Neural crest cell (in vitro differentiated cells): ENCODE measurements at places on chromosomes 7 and 10. TPM values are rescaled to one million over a fixed set of nuclear protein-coding genes. Genes with fewer than 3 reads are reported as not detected.

DNA sequence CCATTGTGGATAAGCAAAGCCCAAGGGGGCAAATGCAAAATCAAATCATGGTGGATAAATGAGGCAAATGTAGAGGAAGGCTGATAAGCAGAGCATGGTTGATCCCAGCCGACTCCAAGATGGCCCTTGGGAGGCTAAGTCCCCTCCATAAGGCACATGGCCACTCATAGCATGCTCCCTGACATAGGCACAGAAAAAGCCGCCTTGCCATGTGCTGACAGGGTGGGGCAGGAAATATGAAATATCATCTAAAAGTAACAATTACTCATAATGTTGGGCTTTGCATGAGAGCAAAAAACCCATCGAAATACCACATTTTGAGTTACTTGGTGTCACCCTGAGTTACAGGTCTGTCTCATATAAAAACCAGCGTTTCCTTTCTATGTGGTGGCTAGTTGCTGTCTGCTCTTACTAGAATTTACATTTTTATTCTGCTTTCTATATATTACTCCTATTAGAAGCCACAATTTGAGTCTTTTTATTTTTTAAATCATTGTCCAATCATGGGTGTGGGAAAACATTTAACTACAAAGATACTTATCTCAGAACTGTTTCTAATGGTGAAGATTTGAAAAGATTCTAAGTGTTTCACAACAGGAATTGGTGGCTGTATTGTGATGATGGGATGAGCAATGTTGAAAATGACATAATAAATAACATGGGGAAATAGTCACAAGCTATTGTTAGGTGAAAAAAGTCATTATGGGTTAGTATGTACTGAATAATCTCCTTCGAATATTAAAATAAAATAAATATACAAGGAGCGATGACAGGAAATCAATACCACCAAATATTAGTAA is 102.7 kb downstream of the CUBN start:
- DNase-seq, result no peak

- no peak for DNase-seq
Observed at GRCh38 chr7:114630201-114630990, 215.8 kb downstream of the FOXP2 start.

- DNase-seq, result no peak
Observed at GRCh38 chr7:135980665-135981180, 3.6 kb upstream of the MTPN start.

- DNase-seq, result no peak
Observed at GRCh38 chr10:122637376-122637775, 62.3 kb downstream of the C10orf120 start.

- no peak for DNase-seq
Observed at GRCh38 chr10:73263693-73264347, 11.4 kb upstream of the MRPS16 start.

DNA sequence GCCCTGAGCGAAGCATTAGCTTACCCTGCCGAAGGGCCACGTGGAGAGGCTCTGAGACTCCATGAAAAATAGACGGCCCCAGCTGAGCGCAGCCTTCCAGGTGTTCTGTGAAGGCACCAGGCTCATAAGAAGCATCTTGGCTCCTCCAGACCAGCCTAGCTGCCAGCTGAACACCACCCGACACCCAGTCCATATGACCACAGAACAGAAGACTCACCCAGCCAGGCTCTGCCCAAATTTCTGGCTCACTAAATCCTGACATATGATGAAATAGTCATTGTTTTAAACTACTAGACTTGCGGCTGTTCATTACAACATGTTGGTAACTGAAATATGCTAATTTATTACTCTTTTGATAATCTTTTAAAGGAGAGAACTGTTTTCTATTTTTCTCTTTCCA is 99.5 kb upstream of the ABI1 start:
- DNase-seq, result no peak

The USP6NL gene
- 35.3 and 38.2 TPM in 2 replicates for total RNA-seq

GRCh38 chr7:54729107-54729506 is 29.9 kb downstream of the SEC61G start:
- DNase-seq, result no peak

GRCh38 chr10:45646384-45647050 is 26.1 kb downstream of the ZFAND4 start:
- no peak for DNase-seq

- no peak for DNase-seq
Observed at GRCh38 chr7:95660023-95660434, 63.7 kb upstream of the PDK4 start.

DNA sequence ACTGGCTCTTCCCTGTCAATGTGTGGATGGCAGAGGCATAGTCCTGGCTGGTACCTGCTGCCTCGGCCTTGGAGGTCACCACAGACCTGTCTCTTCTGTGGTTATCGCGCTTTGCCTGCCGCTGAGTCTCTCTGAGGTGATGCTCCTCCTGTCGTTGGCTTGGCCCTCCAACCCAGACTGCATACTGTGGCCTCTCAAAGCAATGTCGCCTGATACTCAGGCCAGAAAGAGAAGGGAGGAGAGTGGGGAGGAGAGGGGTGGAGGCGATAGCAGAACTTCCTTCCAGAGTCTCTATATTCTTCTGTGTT is 133.2 kb upstream of the KCNMA1 start:
- no peak for DNase-seq

GRCh38 chr7:97081521-97082300 is 35.8 kb upstream of the SDHAF3 start:
- no peak for DNase-seq

The ATP6V0E2 gene
- total RNA-seq, result 86.5 and 87.4 TPM in 2 replicates

- no peak for DNase-seq
Observed at GRCh38 chr10:62652114-62652513, 152.4 kb upstream of the ADO start.

The PKD2L1 gene
- 0.14 TPM in 1 of 2 replicates, not detected in the other for total RNA-seq

DNA sequence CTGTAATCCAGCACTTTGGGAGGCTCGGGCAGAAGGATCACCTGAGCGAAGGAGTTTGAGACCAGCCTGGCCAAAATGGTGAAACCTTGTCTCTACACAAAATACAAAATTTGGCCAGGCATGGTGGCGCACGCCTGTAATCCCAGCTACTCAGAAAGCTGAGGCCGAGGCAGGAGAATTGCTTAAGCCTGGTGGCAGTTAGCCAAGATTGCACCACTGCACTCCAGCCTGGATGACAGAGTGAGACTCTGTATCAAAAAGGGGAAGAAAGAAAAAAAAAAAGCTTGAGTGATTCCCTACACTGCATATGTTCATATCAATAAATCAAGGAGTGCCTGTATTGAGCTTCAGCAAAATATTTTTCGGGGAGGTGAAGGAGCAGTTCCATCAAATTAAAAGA is 45.8 kb upstream of the SRRM3 start:
- no peak for DNase-seq

DNA sequence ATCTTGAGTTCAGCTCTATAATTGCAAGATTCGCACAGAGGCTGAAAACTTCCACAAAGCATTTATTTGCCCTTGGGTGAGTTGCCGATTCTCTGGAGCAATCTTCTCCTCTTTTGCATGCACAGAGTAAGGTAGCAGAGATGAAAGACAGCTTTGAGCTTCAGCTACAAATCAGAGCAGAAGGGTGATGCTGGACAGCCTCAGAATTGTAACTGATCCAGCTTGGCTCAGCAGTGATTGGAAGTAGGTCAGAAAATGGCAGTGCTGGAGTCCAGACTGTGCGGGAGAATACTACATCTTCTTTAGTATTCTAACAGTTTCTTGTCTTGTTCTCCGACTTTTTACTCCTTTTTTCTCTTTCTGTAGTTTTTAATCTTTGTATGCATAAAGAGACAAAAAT is 55.4 kb upstream of the CDC14C start:
- no peak for DNase-seq

DNA sequence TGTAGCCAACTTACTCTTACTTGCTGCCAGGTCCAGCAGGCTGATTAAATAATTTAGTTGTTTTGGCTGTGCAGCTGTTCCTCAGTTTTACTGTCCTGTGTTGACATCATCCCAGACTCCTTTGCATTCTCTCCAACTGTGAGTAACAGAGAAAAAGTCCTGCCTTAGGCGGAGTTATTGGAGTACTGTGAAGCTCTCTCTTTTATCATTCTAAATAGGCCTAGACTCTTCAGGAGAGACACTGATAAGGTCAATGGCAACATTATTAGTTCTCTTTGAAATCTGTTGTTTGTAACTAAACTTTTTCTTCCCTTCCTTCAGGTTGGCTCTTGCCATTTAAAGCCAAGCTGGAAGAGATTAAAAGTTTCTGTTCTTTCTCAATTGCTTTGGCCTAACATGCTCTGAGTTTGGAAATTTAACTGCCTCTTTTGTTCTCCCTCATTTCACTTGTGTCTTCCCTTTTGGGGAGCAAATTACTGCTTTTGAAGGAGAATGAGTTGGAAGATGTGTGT is 215.7 kb upstream of the CSTF2T start:
- no peak for DNase-seq

DNA sequence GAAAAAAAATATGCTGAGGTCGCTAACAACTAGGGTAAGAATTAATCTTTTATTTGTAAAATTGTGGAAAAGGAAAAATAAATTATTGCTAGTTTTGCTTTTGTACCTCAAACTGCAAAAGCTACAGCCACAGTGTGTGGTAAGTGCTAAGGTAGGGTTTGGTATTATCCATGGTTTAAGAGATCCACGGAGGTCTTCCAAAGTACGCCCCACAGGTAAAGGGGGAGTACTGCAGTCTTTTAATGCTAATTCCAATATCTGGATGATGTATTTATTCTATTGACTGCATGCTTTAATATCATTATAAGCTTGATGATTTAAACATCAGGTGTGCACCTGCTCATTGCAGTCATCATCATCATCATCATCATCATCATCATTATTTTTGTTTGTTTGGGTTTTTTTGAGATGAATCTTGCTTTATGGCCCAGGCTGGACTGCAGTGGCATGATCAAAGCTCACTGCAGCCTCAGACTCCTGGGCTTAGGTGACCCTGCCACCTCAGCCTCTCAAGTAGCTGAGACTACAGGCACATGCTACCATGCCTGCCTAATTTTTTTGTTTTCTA is 38.4 kb upstream of the BMS1 start:
- no peak for DNase-seq

- DNase-seq, result no peak
Observed at GRCh38 chr7:123625254-123625653, 23.6 kb downstream of the ASB15 start.

DNA sequence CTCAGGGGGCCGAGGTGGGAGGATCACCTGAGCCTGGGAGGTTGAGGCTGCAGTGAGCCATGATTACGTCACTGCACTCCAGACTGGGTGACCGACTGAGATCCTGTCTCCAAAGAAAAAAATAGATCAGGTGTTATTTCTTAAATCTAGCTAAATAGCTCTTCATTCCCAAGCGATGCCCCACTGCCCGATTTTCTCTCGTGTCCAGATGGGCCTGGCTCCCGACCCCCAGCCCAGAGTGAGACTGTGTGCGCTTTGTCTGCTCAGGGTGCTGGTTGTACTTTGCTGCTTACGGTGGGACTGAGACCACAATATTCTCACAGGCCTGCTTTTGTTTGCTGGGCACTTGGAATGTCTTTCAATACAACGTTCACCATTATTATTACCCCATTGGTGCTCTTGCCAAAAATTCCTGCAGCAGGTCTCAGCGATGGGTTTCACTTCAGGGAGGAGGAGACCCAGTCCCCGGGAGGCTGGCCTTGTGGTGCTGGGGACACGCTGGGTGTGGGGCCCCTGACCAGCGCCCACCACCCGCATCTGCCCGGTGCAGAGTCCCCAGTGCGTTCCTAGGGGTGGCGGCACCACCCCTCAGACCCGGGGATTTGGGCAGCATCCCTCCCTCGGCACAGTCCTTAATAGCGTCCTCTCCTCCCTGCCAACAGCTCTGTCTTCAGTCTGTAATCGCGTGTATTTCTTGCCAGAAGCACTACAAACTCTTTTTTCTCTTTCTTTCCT is 20.4 kb upstream of the DPYSL4 start:
- DNase-seq, result no peak

GRCh38 chr7:76393116-76394031 is 16.1 kb downstream of the SSC4D start:
- DNase-seq, result peak; percentile 88

DNA sequence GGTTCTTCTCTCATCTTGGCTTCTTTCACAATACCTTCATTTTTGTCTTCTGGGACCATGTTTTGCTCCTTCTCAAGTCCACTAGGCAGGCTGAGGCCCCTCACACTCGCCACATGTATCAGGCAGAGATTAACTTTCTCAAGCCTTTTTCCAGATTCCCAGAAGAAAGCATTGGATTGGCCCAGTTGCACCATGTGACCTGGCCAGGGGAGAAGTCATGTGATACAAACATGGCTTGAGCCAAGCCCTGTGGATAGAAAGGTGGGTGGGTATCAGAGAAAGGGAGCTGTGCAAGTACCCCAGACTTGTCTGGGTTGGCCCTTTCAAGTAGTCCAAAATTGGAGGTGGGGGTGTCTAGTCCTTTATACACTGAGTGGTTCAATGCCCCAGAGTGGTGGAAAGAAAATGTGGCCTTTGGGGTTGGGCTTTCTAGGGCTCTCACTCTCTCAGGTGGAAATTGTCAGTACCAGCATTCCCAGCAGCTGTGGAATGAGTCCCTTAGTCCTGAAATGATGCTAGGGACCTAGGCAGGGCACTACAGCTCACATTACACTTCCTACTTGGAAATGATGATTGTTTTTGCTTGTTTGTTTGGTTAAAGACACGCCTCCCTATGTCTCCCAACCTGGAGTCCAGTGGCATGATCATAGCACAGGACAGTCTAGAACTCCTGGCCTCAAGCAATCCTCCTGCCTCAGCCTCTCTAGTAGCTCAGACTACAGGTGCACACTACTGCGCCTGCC is 36.9 kb upstream of the C10orf67 start:
- no peak for DNase-seq

GRCh38 chr10:75461672-75462649 is 30.5 kb downstream of the LRMDA start:
- DNase-seq, result no peak

The FAM237B gene
- not detected in 2 replicates for total RNA-seq

GRCh38 chr7:70810558-70811139 is 321.3 kb upstream of the GALNT17 start:
- no peak for DNase-seq

DNA sequence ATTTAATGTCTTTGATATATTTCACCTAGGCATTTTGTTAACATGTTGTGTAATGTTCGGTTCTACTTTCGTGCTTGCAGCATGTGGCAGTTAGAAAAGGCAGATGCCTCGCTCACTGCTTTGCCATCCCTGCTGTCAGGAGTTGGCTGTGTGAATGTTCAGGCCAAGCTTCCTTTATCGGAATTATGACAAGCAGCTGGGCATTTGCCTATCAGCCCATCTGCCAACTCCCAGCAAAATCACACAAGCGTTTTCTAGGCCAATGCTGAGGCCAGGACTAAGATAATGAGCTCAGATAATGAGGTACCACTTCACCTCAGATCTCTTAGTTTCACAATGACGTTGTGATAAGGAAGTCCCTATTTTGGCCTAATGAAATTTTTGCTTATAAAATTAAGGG is 212.7 kb upstream of the FAM3C start:
- DNase-seq, result no peak

GRCh38 chr10:13518076-13518692 is 10.6 kb downstream of the BEND7 start:
- DNase-seq, result no peak
